ENCODE measurements at places on chromosomes 5 and 9.

- DNase-seq, result no peak
Observed at GRCh38 chr5:17448877-17449276, 49.2 kb upstream of the TAF11L2 start.

DNA sequence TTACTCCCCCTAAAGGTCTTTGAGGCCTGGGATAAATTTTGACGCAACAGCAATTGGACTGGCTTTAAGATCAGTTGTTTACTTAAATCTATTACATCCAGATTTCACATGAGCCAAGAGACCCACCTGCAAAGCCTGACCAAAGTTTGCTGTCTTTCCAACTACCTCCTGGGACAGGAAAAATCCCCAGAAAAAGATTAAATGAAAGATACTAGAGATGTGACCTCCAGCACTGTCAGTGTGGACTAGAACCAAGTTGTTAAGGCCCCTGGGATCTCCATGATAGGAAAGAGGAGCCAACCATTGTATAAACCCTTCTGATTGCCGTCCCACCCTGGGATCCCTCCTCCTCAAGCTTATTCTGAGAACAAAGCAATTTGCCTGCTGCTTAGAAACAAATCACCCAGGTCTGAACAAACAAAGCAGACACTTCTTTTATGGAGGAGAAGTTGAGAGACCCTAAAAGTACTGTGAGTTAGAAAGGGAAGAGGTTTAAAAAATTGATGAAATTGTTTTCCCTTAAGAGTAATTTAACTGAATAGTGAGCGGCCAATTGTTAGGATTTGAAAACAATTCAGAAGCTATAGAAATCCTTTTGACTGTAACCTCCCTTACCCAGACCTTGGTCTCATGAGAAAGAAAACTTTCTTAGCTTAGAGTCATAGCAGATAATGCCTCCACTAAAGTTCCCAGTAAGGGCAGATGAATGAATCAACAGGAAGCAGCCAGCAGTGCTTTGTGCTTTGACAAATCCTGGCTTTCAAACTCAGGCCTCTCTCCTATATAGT lies 255.2 kb downstream of the TMEM167A start:
- no peak for DNase-seq

GRCh38 chr5:8912106-8912505 lies 633.8 kb downstream of the SEMA5A start:
- DNase-seq, result no peak

GRCh38 chr5:156670615-156671014 lies 179.5 kb upstream of the PPP1R2B start:
- DNase-seq, result no peak

GRCh38 chr9:17719053-17719452 lies 140.2 kb downstream of the SH3GL2 start:
- DNase-seq, result no peak

- no peak for DNase-seq
Observed at GRCh38 chr9:132591244-132591643, 8.8 kb downstream of the BARHL1 start.

GRCh38 chr5:150114102-150114641 lies 27.8 kb upstream of the CSF1R start:
- no peak for DNase-seq

DNA sequence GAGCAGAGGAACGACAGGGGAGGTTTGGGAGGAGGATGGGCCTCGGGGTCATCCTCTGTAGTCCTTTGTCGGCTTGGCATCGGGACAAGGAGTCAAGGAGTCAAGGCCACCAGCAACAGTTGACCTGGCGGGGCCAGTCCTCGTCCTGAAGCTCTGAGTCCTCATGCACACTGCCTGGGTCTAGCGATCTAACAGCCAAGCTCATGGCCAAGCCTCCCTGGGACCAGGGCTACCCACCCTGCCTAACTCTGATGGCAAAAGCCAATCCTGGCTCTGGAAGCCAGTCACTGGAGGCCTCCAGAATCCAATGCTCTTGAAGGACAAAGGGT lies 49.8 kb downstream of the CAMK2A start:
- no peak for DNase-seq

DNA sequence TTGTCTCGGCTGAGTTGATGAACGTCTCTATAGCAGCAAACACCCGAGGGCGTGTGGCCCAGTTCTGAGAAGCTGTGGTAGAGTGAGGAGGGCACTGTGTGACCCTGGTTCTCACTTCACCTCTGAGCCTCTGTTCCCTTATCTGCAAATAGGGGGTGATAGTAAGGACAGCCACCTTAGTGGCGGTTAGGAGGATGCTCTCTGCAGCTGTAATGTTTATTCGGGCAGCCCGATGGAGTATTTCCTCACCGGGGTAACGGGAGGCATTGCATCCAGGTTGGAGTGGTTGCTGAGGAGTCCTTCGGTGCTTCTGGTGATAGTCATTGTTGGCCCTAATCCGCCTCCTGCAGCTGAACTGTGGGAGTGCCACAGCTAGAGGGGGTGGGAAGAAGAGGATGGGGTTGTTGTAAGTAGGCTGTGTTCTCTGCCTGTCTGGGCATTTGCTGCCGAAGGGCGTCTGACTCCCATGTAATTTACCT lies 13.9 kb downstream of the PRRC2B start:
- DNase-seq, result peak; percentile 57

DNA sequence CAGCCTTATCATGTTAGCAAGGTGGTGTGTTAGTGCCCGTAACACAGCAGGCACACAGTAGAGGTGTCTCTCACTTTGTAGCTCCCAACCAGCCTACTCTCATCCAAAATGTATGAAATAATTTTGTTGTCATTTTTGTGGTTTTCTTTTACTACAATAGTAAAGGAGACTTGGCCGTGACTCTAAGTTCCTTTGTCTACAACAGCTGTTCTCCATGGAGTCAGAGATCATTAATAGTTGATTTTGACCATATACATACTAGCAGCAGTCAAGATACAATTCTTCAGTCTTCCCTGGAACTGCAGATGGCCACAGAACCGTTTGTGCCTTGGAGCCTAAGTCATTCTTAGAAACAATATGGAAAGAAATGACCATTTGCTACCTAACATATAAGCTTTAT lies 567.1 kb downstream of the TLR4 start:
- DNase-seq, result no peak

GRCh38 chr9:116546711-116547581 lies 140.2 kb upstream of the TRIM32 start:
- DNase-seq, result no peak

DNA sequence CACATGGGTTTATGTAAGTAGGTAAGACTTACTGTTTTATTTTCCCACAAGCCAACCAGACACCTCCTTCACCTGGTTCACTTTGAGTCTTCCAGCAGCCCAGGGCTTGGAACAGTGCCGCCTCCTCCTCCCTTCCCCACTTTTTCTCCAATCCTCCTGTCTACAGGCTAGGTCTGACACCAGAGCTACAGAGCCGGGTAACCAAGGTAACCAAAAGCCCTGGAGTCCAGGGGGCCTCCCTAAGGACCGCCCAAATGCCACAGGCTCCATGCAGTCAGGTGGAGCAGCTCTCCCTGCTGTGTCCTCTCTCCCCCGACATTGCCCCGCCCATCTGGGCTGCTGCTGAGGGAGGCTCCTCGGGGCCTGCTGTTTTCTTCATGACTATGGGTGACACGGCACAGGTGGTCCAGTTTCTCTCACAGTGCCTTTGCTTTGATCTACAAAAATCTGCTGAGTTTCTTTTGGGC lies 138.0 kb upstream of the EFNA5 start:
- no peak for DNase-seq

DNA sequence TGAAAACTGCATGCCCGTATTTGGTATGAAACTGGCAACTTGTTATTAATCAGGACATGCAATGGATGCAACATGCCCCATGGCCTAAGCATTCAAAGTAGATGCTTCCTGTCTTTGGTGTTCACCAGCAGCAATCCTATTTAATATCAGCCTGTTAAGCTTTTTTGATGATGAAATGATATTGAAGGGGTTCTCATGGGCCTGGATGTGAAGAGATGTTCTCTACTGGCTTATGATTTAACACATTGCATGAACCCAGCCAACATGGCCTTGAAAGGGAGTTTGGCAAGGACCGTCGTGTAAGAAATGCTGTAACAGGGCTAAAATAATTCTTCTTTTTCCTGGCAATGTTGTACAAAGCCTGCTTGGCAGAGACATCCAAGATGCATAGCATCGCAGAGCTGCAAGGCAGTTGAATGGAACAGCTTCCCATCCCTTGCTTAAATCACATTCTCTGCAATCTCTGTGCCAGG lies 111.2 kb downstream of the SMARCA2 start:
- no peak for DNase-seq

- peak; percentile 0 for DNase-seq
Observed at GRCh38 chr9:92669527-92669889, 423 bp downstream of the IPPK start.

DNA sequence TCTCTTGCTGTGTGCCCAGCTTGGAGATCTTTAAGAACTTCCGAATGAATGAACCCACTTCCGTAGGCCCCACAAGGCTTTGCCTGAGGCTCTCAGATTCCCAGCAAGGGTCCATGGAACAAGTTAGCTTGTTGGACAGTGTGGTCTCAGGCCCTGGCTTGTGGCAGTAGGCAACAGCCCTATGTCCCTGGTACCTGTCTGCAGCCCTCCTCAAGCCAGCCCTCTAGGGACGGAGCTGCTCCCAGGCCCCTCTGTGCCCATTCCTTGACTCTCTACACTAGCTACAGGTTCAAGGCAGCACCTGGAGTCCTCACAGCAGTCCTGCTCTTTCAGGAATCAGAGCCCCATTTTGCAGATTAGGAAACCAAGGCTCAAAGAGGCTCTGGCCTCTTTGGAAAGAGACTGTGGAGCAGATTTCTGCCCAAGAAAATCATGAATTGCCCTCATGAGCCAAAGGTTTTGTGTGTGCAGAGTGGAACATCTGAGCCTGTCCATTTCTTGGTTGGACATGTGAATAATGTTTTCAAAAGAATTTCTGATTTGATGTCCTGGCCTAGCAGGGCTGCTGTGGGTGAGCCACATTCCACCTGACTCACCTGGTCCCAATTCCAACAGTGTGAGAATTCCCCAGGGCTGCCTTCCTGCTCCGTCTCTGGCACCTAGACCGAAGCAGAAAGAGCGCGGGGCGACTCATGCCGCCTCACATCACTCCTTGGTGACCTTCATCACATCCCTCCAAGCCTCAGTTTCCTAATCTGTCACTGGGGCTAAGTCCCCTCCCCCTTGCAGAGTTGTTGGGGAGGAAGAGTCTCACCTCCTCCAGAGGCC lies 131.7 kb downstream of the BARX1 start:
- DNase-seq, result no peak

- DNase-seq, result no peak
Observed at GRCh38 chr5:116154252-116154651, 69.4 kb downstream of the COMMD10 start.

- no peak for DNase-seq
Observed at GRCh38 chr5:116799401-116799800, 224.8 kb upstream of the SEMA6A start.

GRCh38 chr5:180291234-180291940 lies 496 bp downstream of the MAPK9 start:
- peak; percentile 5 for DNase-seq

DNA sequence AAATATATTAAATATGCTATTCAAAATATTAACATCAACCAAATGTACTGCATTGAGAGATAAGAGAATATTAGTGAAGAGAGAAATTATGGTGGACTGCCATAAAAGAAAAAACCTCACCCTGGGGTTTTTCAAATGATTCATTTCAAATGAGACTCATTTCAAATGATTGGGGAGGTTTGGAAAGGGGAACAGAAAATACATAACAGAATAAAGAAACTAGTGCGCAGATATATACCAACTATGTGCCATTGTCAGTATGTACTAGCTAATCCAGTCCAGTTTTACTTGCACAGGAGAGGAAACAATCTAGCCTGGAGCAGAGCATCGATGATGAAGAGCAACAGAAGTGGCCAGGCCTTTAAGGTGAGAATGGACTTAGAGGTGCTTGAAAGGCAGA lies 651.6 kb upstream of the RORB start:
- DNase-seq, result no peak

GRCh38 chr9:114729706-114730105 lies 47.7 kb upstream of the TEX48 start:
- no peak for DNase-seq

DNA sequence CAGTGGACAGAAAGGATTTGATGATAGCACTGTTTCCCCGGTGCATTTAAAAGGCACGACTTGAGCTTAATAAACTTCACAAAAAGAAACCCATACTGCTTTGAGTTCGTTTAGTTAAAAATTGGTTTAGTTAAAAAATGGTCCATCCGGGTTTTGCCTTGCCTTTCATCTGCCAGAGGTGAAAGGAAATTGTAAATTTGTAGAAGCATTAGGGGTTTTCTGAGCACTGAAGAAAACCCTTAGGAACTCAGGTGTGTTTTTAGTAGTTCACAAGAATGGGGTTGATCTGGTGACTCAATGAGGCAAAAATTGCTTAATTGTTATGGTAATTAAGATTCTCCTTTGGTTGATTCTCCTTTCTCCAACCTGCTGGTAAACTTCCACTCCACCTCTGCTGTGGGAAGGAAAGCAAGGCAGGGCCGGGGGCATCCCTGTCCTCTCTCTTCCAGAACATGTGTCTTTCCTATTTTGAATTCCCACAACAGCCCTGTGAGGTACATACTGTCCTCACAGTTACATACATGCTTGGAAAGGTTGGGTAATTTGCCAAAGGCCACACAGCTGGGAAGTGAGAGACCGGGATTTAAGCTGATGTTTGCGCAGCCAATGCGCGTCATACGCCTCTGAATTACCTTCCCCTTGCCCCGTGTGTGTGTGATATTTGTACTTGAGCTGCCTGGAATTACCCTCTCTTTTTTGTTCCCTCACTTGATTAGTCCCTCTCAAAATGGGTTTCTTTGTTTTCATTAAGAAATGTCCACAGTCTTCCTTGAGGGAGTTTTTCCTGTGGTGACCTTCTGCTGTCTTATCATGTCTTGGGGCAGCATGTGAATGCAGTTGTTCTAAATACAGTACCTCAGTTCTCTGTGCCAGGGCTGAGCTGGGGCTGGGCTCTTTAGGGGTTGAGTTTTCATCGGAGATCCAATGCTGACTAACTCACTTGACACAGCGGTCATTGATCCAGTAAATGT lies 94.4 kb downstream of the ARHGAP26 start:
- DNase-seq, result no peak

DNA sequence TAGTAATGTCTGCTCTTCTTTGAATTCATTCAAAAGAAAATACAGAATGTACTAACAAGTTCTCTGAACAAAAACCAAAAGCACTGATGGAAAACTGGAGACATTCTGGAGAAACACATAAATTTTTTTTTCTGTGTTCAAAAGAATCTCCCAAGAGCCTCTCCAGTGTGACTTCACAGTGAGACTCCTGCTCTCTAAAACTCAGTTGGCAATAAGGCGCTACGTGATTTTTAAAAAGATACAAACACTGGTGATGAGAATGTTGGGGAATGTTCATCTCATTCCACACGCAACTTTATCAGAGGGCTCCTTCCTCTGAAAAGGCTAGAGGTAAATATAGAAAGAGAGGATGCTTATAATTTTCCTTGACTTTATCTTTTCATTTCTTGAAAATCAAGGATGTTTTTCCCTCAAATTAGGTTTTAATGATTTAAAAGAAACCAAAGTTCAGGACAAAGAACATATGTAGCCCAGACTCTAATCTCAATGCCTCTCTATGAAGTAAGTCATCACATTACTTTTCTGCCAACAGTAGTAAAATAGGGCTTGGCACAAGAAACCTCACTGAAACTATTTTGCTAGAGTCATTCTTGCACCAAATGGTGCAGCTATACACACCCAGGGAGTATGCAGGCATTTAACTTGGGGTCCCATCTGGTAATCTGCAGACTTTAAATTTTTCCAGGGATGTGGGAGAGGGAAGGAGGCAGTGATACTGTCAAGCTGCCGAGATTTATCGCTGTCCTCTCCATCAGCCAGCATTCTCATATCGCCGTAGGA lies 12.9 kb upstream of the AOPEP start:
- DNase-seq, result no peak
